ENCODE measurements at places on chromosomes 1 and 21. TPM values are rescaled to one million over a fixed set of nuclear protein-coding genes. Genes with fewer than 3 reads are reported as not detected.

GBP5 gene
- total RNA-seq, result 0.68 TPM

DNA sequence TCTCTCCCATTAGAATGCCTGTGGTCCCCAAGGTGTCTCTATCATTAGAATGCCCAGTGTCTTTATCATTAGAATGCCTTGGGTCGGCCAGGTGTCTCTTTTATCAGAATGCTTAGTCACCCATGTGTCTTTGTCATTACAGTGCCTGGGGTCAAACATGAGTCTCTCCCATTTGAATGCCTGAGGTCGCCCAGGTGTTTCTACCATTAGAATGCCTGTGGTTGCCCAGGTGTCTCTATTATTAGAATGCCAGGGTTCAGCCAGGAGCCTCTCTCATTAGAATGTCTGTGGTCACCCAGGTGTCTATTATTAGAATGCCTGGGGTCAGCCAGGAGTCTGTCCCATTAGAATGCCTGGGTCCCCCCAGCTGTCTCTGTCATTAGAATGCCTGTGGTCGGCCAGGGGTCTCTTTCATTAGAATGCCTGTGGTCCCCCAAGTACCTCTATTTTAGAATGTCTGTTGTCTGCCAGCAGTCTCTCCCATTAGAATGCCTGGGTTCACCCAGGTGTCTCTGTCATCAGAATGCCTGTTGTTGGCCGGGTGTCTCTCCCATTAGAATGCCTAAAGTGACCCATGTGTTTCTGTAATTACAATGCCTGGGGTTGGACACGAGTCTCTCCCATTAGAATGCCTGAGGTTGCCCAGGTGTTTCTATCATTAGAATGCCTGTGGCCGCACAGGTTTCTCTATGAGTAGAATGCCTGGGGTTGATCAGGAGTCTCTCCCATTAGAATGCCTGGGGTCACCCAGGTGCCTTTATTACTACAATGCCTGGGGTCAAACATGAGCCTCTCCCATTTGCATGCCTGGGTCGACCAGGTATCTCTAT lies 57.1 kb downstream of the RNF187 start:
- no peak for DNase-seq

DNA sequence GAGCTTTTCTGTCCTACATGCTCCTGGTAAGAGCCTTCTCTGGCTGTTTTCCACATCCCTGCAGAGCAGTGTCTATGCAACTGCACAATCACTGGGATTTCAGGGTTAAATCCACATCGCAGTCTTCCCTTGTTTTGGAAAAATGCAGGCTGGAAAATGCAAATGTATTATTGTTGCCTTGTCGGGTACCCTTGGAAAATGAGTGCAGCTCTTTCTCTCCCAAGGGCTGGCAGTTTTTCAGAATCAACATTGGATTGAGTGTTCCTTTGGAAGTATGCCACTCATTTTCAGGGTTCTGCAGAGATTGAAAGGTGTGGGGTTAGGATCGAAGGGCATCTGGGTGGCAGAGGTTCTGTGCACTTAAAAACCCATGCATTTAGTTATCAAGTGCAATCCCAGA lies 3.2 kb downstream of the NOS1AP start:
- no peak for DNase-seq

DNA sequence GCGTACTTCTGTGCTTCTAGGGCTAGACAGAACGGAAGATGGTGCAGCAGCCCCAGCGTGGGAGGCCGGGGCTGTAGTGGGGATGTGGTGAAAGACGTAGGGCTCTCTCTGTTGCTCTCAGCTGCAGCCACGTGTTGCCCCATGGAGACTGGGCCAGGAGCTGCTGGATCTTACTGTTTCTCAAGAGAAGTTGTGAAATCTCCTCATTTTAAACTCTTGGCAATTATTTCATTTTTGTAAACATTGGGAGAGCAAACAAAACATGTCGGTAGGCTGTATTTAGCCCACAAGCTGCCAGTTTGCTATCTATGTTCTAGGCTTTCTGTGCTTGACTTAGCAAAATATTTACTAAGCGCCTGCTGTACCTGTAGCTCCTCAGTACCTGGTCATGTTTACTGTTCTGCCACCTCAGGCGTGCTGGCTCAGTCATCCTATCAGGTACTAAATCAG lies 15.9 kb upstream of the ELOA start:
- DNase-seq, result peak; percentile 87
